ENCODE measurements at places on chromosomes 11 and 22.
A peak's percentile ranks its signal among the peaks of the same experiment; 100 is the strongest.

- DNase-seq = peak; percentile 54
These were observed 23.2 kb upstream of the BIRC3 start for GRCh38 chr11:102293873-102294601.

- DNase-seq = peak; percentile 32
These were observed 80.2 kb downstream of the PRR5L start for GRCh38 chr11:36376009-36376887.

- peak; percentile 28 for DNase-seq
These were observed 104.6 kb upstream of the SORL1-AS1 start for GRCh38 chr11:121557348-121557747.

DNA sequence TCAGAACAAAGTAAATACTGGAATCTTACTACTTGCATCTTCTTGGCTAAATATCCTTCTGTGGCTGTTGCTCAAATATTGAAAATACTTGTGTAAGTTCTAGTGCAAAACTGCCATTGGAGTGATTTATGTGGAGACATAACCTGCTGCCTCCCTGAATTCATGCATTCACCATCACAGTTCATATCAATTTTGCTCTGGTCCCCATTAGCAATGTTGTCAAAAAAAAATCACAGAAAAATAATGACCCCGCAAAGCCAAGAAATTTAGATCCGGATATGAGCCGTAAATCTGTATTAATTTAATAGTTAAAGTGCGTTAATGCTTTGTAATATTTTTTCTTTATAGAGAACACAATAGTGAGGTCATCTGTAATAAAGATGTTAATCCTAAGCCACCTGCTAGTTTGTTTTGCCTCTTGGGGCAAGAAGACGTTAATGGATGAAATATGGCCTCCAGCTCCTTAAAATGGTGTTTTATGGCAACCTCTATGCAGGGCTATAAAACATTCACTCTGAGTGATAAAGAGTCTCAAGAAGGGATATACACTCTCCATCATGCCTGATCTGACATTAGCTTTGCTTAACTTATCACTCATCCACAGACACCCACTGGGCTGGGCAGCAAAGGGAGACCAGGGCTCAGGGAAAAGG is 255.9 kb downstream of the INSC start:
- no peak for DNase-seq

DNA sequence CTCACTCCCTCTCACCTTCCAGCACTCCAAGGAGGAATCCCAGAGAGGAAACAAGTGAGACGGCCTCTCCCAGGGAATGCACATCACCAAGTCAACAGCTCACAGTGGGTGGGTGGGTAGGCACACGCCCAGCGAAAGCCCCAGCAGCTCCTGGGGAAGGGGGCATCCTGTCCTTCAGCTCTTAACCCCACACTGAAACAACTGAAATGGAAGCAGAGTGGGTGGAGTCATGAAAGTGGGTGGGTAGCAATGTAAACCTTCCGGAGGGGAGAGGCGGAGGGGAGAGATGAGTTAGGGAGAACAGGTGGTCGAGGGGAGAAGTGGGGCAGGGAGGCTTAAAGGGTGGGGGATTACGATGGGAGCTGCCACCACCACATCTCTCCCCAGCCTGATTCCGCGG is 5.4 kb downstream of the MCHR1 start:
- no peak for DNase-seq

DNA sequence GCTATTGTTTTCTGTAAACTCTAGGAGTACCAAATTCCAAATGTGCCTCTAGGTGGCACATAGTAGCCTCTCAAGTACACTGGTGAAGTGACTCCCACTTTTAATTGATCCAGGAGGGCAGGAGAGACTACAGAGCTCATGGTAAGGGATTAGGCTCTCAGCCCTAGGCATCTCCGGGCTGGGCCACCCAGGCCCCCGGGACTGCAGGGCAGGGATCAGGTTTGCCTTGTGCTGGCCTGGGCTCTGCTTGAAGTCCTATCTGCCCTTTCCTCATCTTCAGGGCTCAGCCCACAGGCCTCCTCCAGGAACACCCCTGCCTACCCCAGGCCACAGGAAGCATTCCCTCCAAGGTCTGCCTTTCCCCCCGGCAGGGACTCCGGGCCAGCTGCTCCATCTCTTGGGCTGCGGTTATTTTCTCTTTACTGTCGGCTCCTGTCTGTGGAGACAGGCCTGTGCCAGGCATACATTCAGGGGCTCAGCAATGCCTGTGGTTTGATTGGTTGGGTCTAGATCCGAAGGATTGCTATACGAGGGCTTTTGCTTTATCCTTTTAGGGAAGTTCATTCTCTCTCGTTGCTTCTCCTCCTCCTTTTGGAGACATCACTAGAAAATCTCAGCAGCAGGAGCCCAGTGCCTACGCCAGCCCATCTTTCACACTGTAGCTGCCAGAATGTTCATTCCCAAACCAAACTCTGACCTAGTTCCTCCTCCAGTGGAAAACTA is 32.8 kb downstream of the PARVA start:
- DNase-seq = peak; percentile 66

- no peak for DNase-seq
These were observed 123.8 kb upstream of the NTM start for GRCh38 chr11:131246663-131247062.

DNA sequence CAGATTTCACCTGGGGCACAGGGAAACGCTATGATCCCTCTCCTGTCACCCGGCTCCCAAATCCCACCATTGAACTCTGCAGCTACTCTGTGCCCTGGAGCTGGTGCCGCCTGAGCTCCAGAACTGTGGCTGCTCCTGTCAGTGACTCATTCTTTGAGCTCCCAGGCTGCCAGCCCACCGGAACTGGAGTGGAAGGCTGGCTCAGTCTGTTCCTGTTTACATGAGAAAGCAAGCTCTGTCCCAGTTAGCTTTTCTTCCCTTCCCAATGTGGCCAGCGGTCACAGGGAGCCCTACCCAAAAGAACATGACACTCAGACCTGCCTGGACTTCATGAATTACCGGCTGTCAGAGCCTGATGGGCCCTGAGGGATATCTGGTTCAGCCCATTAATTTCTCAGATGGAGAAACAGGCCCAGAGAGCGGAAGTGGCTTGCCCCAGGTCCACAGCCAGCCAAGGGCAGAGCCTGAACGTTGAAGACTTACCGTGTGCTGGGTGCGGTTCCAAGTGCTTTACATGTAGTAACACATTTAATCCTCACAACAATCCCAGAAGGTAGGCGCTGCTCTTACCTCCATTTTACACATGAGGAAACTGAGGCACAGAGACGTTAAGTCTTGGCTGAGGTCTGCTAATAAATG is 23.8 kb upstream of the IGSF22 start:
- DNase-seq = peak; percentile 77

- DNase-seq = peak; percentile 18
These were observed 16.1 kb upstream of the TMEM123 start for GRCh38 chr11:102468616-102469195.

GRCh38 chr11:64208796-64209562 is 2.5 kb downstream of the FERMT3 start:
- no peak for DNase-seq

DNA sequence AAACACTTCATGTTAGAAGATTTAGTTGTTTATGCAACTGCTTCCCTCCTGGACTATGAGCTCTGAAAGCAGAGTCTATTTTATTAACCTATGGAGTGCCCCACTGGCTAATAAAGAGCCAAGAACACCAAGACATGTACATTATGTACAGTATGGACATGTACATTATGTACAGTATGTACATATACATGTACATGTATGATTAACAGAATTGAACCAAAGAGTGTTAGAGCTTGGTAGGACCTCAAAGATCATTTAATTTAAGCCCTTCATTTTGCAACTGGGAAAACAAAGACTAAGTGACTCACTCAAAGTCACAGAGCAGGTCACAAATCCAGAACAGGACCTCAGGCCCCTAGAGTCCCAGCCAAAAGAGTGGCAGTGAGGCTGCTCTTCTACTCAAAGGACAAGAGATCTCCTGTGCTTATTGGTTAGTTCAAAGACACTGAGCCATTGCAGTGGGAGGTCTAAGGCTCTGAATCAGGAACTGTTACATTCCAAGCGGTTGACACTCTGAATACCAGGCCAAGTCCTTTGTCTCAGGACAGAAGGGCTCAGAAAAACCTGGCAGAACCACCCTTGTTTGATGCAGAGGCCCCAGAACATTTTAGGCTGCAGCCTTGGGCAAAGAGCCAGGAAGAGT is 103.8 kb downstream of the FAM168A start:
- DNase-seq = peak; percentile 17

DNA sequence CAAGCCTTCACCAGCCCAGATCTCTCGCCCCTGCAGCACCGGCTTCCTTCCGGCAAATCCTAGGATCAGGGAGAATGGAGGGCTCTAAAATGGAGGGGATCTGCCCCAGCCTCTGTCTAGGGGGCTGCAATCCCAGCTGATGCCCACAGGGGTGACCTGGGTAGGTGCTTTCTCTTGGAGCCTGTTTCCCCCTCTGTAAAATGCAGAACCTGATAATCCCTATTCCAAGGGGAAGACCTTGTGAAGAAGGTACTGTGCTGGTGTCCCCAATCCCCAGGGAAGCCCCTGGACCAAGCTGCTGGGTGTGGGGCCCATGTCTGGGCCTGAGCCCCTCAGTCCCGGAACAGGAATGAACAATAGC is 2.8 kb downstream of the EMID1 start:
- no peak for DNase-seq

DNA sequence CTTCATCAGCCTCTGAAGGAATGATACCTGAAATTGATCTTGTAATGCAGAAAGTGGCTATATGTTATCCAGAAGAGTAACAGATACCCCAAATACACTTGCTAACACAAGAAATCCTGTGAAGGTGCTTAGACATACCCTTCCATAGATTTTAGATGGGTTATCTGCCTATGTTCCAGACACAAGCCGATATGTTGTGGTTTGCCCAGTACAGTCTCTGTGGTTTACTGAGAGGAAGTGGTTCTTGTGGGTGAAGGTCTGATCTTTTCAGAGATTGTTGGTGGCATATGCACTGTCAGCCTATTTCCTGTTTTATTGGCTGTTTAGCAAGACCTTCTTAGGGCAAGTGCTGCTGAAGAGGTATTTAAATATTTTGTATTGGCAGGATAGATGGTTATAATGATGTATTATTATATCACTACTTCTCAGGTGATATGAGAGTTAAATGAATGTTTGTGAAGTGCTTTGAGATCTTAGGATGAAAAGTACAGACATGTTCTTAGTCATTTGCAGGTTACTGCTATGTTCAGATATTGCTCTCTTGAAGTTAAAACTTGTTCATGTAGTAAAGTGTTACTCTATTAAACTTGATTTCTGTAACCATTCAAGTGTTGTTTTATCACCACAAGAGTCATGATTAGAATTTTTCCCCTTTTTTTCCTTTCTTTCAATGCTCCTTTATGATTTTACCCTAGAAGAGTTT is 8.2 kb downstream of the ARHGEF12 start:
- peak; percentile 81 for DNase-seq

GRCh38 chr11:130126516-130126915 is 33.1 kb upstream of the ST14 start:
- DNase-seq = no peak

- no peak for DNase-seq
These were observed 346.8 kb downstream of the JRKL start for GRCh38 chr11:96736601-96737000.

- peak; percentile 23 for DNase-seq
These were observed 56.4 kb downstream of the SGSM3 start for GRCh38 chr22:40426594-40427333.

DNA sequence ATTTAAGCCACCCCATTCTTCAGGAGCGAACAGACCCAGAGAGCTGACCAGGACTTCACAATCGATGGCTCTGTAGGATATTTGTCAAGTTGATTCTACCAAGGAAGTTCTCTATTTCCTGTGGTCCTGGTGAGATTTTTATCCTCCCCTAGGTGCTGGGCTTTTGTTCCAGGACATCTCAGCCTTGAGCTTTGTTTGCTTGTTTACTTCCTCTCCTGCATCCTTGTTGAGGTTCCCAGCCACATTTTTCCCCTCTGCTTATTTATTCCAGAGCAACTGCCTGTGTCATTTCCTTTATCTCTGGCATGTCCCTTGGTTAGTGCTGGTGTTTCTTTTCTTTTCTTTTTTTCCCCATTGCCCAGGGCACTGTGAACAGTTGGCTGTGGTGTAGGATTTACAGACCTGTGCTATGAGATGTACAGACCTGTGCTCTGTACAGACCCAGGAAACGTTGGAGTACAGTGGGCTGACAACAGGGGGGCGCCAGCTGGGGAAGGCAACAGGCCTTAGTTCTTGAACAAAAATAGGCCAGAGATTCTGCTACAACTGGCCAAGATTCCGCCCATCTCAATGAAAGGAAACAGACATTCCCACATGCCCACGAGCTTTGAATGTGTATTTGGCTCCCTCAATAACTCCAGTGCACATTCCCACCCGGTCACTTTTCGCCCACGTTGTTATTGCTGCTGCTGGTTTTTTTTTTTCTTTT is 235.9 kb upstream of the DDI1 start:
- DNase-seq = no peak

DNA sequence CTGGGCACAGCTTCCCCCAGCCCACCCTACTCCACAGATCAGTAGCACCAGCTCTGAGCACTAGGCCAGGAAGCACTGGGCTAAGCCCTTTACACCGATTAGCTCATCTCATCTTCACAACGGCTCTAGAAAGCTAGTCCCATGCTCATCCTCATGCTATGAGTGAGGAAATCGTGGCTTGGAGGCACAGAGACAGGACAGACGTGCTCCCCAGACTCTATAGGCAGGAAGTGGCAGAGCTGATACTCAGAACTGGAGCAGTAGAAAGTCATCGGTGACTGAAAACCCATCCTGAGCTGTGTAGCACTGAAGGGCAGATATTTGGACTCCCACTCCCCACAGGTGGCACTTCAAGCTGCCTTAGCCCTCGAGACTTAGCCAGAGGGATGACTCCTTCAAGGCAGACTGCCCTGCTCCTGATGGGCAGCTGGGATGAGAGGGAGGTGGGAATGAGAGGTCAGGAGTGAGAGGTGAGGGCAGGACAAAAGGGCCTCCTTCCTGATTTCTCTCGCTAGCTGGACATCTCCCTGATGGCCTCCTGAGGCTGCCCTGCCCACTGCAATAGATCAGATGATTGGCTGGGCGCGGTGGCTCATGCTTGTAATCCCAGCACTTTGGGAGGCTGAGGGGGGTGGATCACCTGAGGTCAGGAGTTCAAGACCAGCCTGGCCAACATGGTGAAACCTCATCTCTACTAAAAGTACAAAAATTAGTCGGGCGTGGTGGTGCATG is 9.7 kb downstream of the CD5 start:
- DNase-seq = no peak

DNA sequence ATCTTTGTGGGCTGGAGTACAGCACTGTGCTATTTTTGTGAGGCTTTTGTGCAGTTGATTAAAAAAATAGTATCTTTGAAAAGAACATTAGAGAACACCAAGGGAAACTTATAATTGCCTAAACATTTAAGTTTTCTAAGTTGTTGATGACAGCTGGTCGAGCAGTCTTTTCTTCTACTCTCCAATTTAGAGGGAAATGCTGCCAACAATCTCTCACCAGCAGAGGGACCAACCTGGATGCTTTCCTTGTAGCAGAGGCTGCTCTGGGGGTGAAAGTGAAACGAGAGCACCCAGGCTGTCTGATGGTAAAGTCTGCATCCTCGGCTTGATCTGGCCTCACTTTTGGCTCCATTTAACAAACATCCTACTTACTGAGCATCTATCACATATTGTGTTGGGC is 1286.5 kb upstream of the TENM4 start:
- DNase-seq = peak; percentile 21

GRCh38 chr22:39343259-39344045 is 6.3 kb upstream of the SYNGR1 start:
- peak; percentile 60 for DNase-seq

All from amniotic epithelial cell (primary cell).